ENCODE measurements at places on chromosomes 6 and 20.

DNA sequence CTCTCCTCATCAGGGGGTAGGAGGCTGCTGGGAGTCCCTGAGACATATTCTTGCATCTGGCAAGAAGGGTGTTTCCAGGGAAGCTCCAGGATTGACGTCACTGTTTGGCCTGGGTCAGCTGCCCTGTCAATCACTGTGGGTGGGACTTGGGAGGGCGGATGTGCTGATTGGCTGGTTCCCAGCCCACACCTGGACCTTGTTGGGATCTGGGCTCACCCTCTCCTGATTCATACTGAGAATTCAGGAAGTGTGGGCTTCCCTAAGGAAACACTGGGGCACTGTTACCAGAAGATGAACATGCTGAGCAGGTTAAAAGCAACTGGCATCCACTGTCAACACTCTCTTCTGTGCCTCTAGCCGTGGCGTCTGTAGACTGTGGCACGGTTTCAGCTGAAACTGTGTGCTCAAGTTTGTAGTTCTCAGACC, 36.5 kb downstream of the CDH26 start:
- no peak for DNase-seq

- DNase-seq, result peak; percentile 60
Measured at GRCh38 chr20:50190251-50191064, at the start of gene CEBPB. Gene CEBPB, plus strand, starts transcription at chr20:50190830. Its CDS starts 204 bp downstream, at chr20:50191034.

DNA sequence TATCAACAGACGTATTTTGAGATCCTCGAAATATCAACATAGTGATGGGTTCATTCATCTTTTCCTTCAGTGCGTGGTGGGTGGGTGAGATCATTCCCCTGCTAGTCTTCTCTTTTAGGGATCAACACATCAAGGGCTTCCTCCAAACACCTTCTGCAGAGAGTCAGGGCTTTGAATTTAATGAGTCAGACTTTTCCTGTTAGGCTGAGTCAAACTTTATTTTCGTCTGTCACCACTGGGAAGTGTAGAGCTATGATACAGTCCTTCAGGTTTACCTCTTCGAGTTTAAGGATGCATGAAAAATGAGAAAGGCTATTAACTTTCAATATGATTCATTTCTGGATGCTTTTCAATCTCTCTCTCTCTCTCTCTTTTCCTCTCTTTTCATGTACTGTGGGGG, 189.1 kb downstream of the BMP2 start:
- no peak for DNase-seq

GRCh38 chr20:15020845-15021244, 683.4 kb upstream of the FLRT3 start:
- no peak for DNase-seq

DNA sequence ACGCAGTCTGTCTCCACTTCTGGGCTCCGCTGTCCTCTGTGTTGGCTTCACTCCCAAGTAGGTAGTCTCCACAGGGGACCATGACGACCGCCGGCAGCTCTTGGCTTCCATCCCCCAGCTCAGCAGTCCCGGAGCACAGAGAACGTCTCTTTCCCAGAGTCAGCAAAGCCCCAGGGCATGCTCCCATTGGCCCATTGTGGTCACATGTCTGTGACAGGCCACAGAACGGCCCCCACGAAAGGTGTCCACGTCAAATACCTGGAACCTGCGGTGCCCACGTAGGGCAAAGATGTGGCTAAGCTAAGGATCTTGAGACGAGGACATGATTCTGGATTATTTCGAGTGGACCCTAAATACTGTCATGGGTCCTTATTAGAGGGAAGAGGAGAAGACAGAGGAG, 438.4 kb upstream of the SULF2 start:
- DNase-seq, result no peak

GRCh38 chr6:115717062-115717461, 343.6 kb downstream of the FRK start:
- DNase-seq, result no peak

- peak; percentile 52 for DNase-seq
Measured at GRCh38 chr6:42532038-42532669, 31.7 kb upstream of the UBR2 start.

DNA sequence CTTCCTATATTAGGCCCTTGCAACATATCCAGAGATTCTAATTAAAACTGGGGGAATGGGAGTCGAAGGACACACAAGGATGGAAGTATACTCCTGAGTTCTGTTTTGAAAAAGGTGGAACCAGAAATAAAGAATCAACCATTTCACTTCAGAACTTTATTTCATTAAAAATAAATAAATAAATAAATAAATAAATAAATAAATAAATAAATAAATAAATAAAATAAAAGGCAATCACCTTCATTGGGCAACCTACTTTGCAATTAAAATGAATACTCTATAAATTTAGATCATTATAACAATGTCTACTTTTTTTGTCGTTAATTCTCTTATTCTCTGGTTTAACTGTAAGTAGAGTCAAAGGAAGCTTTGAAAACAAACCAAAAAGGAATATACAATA, 25.6 kb downstream of the GPR63 start:
- DNase-seq, result no peak

- no peak for DNase-seq
Measured at GRCh38 chr20:23988561-23988960, at the start of gene GGTLC1. Gene GGTLC1, minus strand, starts transcription at chr20:23988779. Its CDS starts 2,168 bp downstream, at chr20:23986611.

- DNase-seq, result no peak
Measured at GRCh38 chr20:30598460-30599230, 658.8 kb upstream of the DEFB115 start.

GRCh38 chr6:106444777-106445507, 84.4 kb downstream of the CRYBG1 start:
- peak; percentile 42 for DNase-seq

DNA sequence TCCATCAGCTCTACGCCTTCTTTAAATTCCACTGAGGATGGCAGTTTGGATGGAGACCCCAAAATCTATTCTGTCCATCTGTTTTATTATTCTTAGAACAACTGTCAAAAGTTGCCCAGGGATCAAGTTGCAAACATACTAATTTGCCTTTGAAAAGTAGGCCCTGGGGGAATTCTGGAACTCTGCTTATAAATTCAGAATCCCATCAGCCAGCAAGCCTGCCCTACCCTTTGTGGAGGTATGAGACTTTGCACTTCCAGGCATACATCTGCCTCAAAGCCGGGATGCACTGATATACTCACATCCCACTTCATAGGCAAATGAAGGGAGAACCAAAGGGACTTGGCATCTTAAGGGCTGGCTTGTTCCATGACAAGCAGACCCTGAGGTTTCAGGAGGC, 93.6 kb downstream of the INSM1 start:
- DNase-seq, result no peak

All from NCI-H2081 (cell line).